Caco-2 (cell line): ENCODE measurements at places on chromosomes 3 and 15.

DNA sequence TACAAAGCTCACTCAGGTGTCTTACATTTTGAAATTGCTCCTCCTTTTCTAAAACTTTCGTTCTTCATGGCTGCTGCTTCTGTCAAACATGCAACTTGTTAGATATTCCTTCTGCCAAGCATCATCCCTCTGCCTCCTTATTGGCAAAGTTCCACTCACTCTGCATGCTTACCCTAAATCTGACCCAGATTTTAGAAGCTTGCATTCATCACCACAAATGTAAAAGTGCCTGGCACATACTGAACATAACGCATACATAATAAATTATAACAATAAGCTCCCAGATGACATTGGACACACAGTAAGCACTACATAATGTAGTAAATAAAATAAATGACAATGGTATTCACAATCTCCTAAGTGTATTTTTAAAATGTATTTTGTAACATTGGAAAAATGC lies 107.4 kb downstream of the LMLN start:
- DNase-seq: no peak

GRCh38 chr3:143358793-143359491 lies 239.4 kb downstream of the CHST2 start:
- DNase-seq: no peak

DNA sequence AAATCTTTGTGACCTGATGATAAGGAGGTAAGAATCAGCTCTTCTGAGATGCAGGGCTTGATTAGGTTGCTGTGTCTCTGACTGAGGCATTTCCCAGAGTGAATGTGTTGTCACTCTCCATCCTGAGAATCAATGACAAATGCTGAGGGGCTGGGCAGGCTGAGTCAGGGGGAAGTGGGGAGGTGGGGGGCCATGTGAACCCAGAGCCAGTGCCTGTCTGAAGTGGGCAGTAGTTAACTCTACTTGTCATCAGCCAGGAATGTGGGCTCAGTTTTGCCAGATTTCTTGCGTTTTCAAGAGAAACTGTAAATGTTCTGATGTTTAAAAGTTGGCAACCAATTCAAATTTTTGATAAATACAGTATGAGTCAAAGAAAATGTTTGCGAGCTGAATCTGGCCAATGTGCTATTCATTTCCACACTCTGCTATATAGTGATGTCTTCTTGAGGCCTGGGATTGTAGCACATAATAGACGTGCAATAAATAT lies 3.1 kb upstream of the BNC1 start:
- no peak for DNase-seq

GRCh38 chr3:148707601-148708380 lies 10.1 kb downstream of the AGTR1 start:
- no peak for DNase-seq

GRCh38 chr3:168081171-168081771 lies 14.5 kb downstream of the GOLIM4 start:
- no peak for DNase-seq

- DNase-seq: no peak
Measured at GRCh38 chr3:153400641-153401040, 238.6 kb downstream of the RAP2B start.

DNA sequence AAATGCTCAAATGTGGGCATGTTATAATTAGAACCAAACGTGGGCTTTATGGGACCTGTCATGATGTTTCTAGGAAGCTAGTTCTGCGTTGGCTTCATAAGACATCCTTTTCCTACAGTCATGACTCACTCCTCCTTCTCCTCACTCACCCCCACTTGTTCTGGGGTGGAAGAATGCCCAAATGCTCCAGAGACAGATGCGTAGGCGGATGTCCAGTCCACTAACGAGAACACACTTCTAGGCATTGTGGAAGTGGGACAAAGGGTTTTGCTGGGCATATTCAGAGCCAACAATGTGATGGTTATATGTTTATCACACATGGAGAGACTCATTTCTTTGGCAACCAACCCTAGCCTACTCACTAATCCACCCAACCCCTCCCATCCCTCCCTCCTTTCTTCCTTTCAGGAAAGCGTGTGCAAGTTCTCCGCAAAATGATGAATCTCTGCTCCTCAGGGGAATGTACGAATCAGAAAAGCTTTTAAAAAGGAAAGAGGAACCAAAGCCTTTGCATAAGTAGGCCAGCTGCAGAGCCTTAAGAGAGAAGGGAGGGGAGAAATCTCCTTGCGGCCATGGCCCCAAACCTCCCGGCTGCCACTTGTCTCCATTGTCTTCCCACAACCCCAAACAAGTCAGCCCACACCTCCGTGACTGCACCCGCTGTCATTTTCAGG lies 123.0 kb upstream of the SPRED1 start:
- DNase-seq: no peak

DNA sequence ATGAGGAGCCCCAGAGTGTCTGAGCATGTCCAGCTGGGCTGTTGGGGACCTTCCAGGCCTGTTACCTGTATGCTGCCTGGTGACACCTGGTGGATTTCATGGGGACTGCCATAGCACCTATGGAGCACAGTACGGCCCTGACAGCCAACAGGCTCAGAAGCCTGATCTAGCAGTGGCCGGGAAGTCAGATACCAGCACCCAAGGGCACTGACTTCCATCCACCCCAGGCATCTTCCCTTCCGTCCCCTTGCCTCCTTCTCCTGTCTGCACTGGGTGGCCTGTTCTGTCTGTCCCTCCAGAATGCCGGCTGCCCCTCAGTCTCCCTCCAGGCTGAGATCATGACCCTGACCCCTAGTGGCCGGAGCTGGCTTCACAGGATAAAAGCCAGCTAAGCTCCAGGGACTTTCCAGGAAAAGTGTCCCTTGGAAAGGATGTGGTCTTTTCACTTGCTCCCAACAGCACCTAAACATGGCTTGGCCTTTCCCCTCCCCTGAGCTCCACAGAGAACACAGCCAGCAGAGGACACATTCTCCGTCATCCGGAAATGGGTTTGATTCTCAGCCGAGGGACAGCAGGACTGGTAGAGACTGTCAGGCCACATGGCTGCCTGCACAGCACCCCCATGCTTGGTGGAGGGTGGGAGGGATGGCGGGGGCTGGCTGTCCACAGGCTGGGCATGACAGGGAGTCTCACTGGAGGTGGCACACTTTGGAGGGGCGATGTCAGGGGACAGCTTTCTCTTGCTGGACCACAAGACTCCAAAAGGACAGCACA lies 9.5 kb downstream of the RPS17 start:
- peak; percentile 88 for DNase-seq

DNA sequence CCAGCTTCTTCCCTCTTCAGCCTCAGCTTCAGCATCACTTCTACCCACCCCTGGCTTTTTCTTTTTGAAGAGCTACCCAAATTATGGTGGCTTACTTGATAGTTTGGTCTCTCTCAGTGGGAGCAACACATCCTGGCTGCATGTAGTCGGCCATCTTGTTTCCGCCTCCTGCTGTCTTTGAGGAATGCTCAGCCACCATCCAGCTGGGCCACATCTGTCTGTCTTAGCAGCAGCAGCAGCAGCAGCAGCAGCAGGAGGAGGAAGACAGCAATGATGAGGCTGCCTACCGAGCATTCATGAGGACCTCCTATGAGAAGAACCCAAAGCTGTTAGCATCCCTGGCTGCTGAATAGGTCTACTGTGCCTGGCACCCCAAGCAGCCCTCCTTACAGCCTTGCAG lies 19.7 kb downstream of the IL16 start:
- DNase-seq: no peak

DNA sequence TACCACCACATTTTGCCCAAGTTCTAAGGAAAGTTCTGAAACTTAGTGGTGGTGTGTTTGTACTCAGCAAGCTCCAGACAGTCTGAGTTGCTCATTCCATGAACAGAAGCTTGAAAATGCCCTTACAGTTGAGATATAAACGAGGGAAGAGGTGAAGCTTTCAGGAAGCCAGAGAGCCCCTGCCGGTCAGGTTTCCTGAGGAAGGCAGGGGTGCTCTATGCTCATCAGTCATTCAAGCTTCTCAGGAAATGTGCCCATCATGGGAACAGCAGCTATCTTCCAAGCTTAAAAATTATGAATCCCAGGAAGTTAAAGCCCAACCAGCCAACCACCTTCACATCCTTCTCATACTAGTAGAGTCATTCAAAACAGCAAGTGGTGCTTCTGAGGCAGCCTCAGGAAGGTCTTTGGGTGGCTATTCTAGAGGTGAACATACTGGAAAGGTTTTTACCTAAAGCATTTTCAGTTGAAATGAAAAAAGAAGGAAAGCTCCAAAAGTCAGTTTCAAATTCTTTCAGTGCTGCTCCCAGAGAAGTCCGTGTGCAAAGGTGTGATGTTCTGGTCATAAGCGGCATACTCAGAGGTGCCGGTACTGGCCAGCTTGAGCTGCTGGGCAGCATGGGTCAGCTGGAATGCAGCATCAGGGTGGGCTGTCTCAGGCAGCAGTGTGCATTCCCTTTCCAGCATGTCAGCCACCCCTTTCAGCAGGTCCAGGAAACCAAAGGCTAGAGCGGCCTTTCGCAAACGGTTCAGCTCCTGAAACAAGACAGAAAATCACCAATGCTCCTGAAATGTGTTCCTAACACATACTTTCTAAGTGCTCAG lies 31.8 kb downstream of the INTS14 start:
- DNase-seq: no peak

DNA sequence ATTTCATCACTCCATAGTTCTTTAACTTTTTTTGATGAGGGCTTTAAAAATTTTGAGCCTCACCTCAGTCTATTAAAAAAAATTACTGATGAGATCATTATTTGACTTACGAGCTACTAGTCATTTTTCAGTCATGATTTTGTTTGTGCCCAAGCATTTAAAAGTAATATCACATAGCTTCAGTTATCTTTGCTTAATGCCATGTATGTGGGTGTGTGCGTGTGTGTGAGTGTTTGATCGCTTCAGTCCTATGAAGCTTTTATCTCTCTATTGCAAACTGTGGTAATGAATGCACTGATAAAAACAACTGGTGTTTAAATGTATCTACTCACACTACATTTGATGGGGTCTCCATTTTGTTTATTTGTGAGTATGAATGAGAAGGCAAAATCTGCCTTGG lies 49.8 kb downstream of the RSRC1 start:
- no peak for DNase-seq

- DNase-seq: no peak
Measured at GRCh38 chr3:155101398-155101797, 21.3 kb downstream of the MME start.

GRCh38 chr3:150348500-150348899 lies 59.6 kb upstream of the TSC22D2 start:
- no peak for DNase-seq

GRCh38 chr15:86572368-86572841 lies 492.7 kb downstream of the AGBL1 start:
- no peak for DNase-seq

DNA sequence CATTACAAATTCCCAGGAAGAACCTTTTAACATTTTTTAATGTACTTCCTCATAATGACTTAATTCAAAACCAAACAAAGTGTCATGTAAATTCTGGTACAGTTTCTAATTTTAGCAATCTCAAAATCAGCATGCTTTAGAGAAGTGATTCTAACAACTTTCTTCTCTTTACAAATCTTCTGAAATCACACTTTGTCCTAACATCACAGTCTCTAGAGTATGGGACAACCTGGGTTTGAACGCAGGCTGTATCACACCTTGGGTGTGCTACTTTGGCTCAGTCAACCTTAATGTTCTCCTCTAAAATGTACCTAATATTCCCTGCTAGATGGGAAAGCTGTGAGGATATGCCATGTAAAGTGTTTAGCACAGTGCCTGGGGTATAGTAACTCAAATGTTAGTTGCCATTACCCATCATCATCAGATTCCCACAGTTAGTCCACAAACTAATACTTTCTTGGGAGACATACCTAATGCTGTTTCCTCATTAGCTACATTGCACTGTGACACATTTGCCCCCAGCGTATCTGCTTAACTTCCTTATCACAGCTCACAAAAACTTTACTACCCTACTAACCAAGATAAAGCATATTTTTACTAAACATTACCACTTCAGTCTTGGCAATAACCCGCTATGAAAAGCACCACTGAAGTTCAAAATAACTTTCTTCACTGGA lies 3.1 kb downstream of the TSPAN3 start:
- DNase-seq: no peak

DNA sequence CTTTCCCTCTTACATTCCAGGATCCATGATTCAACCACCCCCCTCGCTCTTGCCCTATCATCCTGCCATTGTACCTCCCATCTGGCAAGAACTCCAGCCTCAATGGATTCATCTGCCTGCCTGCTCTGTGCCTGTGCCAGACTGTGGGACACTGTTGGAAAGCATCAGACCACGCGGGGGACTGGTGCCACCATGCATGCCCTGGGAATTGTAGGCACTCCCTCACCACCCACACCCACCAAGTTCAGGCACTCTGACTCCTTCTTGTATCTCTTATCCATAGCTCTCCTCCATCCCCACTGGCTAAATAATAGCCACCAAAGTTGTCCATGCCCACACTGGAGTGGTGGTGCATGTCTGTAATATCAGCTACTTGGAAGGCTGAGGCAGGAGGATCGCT lies 143.8 kb downstream of the TPRA1 start:
- DNase-seq: no peak

GRCh38 chr3:22996920-22997571 lies 206.1 kb upstream of the UBE2E2 start:
- no peak for DNase-seq

DNA sequence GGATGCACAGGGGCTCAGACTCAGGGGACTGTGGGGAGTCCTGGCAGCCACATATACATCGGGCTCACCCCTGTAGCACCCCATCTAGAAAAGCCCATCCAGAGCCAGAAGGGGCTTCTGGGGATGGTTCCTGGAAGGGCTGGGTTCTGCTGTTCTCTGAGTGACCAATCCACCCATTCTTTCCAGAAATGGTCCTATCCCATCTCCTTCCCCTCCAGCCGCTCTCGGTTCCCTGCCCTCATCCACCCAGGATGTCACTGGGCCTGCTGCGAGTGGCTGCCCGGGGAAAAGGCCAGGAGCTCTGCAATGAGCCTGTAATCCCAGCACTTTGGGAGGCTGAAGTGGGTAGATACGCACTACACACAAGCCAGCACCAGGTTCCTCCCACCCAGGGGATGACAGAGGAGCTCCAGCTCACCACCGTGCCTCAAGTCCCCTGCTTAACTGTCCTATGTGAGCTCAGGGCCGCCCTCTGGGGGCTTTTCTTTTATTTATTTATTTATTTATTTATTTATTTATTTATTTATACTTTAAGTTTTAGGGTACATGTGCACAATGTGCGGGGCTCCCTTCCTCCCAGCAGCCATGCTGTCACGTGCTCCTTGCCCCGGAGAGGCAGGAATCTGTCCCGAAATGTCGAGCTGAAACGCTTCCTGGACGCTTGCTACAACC lies 13.6 kb upstream of the CSK start:
- no peak for DNase-seq

- DNase-seq: no peak
Measured at GRCh38 chr3:197149528-197149927, 119.9 kb upstream of the MELTF start.

GRCh38 chr3:42891042-42891441 lies 14.9 kb upstream of the ZNF662 start:
- DNase-seq: no peak

- DNase-seq: no peak
Measured at GRCh38 chr15:48914717-48915116, 36.8 kb downstream of the EID1 start.

GRCh38 chr3:46350262-46350565 lies 3.7 kb upstream of the CCR2 start:
- DNase-seq: no peak

DNA sequence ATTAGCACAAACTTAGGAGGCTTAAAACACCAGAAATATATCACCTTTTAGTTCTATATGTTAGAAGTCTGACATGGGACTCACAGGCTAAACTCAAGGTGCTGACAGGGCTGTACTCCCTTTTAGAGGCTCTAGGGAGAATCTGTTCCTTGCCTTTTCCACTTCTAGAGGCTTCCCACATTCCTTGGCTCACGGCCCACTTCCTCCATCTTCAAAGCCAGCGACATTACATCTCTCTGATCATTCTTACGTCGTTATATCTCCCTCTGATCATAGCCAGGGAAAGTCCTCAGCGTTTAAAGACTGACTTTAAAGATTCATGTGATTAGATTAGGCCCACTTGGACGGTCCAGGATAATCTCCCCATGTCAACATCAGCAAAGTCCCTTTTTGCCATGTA lies 166.3 kb downstream of the GREM1 start:
- no peak for DNase-seq
